Stimulated activated CD8-positive, alpha-beta memory T cell treated with anti-CD3 and anti-CD28 coated beads, Interleukin-15, amount 100 ng/mL, for 48 hours (primary cell): ENCODE measurements at places on chromosomes 6 and 20.

DNA sequence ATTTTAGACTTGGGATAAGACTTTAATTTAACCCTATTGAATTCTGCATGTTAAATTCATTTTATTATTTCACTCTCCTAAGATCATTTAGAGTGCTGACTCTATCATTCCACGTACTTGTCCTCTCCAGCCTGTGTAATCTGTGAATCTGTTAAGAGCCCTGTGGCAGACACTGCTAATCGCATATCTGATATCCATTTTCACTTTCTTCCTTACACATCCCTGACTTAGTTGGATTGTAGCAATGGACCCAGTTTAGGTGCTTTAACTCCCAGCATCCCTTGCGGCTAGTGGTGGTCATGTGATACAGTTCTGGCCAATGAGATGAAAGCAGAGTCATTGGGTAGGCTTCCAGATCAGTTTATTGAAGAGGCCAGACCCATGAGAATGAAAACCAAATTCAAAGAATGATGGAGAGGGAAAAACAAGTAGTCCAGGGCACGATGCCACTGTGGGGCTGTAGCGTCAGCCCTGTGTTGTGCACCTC, 57.2 kb upstream of the SOX4 start:
- no peak for DNase-seq

- DNase-seq, result no peak
Measured at GRCh38 chr6:142155895-142156757, 9.1 kb downstream of the VTA1 start.

DNA sequence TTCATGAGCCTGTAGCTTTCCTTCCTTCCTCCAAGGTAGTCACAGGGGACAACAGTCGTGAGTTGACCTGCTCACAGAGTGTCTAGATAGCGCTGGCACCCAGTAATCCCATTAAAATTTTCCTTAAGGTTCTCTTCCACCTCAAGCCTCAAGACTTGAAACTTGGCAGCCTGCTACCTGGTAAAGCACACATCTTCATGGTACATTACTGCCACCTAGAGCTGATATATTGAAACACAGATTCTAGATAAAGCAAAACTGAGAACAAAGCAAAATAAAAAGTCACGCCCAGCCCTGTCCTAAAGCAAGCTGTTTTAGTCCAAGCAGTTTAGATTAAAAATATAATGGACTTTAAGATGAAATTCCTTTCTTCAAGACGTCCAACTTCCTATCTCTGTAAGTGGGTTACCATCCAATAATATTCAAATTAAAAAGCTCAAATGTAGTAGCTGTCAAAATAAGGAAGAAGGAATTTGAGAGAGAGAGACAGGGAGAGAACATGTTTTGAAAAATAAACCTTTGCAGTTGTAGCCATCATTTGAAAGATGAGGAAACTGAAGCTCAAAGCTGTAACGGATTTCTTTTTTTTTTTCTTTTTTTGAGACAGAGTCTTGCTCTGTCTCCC, 50.7 kb upstream of the CD83 start:
- no peak for DNase-seq

- DNase-seq, result no peak
Measured at GRCh38 chr20:11810311-11811083, 107.2 kb upstream of the BTBD3 start.

- no peak for DNase-seq
Measured at GRCh38 chr6:25793970-25794369, 37.9 kb downstream of the SLC17A1 start.

DNA sequence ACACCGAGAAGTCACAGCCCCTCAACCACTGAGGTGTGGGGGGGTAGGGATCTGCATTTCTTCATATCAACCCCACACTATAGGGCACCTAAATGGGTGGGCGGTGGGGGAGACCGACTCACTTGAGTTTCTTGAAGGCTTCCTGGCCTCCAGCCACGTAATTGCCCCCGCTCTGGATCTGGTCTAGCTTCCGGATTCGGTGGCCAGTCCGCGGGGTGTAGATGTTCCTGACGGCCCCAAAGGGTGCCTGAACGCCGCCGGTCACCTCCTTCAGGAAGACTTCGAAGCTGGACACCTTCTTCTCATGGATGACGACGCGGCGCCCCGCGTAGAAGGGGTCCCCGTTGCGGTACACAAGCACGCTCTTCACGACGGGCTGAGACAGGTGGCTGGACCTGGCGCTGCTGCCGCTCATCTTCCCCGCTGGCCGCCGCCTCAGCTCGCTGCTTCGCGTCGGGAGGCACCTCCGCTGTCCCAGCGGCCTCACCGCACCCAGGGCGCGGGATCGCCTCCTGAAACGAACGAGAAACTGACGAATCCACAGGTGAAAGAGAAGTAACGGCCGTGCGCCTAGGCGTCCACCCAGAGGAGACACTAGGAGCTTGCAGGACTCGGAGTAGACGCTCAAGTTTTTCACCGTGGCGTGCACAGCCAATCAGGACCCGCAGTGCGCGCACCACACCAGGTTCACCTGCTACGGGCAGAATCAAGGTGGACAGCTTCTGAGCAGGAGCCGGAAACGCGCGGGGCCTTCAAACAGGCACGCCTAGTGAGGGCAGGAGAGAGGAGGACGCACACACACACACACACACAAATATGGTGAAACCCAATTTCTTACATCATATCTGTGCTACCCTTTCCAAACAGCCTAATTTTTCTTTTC, at the start of gene DCDC2:
TSS of gene DCDC2 (minus strand) at position 724 of the 883 bp plus-strand sequence. CDS start at position 415, 309 bp downstream.
- peak; percentile 1 for DNase-seq

DNA sequence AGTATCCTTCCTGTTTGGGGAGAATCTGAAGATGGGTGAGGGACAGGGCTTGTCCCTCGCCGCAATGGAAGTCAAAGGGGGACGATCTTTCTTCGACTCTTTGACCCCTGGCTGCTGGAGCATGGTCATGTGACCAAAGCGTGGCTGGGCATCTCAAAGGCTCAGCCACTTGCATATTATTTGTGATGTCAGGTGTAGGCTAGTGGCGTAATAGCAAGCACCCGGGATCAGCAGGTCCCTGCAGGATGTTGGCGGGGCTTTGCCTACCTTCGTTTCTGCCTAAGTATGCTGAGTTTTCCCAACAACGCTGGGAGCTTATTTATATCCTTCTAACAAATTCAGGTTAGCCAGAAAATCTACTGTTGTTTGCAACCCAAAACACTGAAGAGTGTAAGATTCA, 50.3 kb upstream of the IL20RA start:
- DNase-seq, result no peak

DNA sequence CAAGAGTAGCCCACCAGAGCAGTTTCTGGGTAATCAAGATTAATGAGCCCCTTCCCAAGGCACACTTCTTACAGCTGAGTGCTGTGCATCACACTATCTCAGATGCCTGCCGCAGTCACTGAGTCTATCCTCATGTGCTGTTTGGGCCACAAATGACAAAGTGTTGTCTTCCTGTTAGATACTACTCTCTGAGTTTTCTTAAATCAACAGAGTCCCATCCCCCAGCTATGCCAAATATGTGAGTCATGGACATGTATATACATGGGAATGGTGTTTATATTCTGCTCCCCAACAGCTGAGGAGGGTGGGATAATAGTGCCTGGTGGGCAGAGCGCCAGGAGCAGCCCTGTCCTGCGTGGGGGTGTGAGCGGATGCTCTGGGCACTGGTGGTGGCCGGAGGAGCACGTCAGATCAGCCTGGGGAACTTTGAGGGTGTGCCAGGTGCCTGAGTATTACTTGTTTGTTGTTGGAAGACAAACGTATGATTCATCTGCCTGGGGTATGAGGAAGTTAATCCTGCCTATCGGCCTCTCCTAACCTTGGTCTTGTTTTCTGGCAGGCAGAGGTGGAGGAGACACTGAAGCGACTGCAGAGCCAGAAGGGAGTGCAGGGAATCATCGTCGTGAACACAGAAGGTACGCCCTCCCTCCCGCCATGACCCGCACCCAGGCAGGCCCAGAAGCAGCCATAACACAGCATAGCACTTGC, 9.6 kb downstream of the DYNLRB1 start:
- DNase-seq, result no peak

- no peak for DNase-seq
Measured at GRCh38 chr6:124780623-124781022, 181.6 kb upstream of the RNF217 start.

DNA sequence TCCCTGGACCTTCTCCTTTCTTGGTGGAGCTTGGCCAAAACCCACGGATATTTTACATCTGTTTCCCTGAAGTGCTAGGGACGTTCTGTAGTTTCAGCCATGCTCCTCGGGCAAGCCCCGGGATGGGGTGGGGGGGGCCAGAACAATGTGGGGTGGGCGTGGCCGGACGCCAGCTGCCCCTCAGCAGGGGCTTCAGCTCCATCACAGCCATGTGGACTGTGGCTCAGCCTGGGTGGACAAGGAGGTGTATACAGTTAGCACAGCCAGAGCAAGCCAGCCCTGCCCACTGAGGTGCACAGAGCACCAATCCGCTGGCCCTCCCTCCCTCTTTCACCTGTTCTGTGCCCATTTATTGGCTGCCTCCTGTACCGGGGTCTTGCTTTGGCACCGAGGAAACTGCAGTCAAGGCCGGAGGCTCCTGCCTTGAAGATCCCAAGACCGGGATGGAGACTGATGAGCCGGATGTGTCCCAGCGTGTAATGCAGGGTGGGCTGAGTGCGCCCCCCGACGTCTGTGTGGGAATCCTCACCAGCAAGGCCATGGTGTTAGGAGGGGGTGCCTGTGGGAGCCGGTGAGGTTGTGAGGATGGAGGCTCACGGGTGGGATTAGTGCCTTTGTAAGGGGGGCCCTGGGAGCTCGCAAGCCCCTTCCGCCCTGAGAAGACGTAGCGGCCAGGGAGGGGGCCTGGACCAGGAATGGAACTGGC, 28.0 kb downstream of the FRMD1 start:
- DNase-seq, result no peak

- DNase-seq, result no peak
Measured at GRCh38 chr6:30204116-30204515, 9.1 kb downstream of the TRIM26 start.

DNA sequence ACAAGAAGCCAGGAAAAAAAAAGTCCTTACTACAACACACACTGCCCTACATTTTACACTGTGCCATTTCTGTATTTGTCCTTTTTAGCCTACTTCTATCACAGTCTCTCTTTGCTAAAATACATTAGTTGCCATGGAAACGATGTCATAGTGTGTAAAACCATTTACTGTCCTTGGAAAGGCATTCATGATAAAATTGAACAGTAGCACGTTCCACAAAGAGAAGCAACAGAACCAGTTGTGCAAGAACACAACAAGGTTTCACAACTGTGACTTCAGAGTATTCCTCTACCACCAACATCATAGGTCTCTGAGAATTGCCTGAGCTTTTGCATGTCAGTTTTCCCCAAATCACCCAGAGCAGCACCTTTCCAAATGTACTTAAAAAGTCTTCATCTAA, 20.5 kb downstream of the FYN start:
- no peak for DNase-seq

DNA sequence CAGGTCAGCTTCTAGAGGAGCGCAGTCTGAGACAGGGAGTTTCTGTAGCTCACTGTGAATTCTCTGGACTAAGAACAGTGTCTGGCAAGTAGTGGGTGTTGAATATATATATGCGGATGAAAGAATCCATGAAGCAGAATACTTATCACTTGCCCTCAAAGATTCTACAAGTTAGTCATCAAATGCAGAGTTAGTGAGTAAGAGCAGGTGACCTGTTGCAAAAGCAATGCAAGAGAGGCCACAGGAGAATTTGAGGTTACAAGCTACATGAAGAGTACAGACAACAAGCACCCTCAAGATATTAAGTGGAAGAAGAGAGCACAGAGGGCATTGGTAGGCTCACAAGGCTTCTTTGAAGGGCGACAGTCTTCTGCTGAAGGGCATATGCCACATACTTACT, 103.4 kb upstream of the BTBD3 start:
- DNase-seq, result no peak

- no peak for DNase-seq
Measured at GRCh38 chr20:48126227-48126740, 341.0 kb upstream of the SULF2 start.

DNA sequence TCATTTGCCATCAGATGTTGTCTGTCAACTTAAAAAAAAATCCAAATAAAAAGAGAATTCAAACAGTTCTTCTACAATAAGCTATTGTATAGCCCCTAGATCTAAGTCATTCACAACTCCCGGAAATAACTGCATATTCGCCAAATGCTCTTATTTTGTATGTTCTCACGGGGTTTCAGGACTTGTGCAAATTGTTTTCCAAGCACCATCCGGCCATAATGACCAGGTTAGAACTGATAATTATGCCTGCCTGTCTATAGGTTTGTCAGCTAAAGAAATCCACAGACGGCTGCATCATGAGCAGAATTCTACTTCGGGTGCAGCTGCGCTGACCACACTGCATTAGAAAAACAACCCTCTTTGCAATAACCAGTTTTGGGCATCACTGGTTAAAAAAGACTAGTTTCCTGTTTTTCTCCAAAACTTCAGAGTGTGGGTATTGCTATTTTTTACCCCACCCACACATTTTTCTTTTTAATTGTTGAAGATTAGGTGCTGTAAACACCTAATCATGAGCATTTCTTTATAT, 87.7 kb downstream of the HIVEP2 start:
- no peak for DNase-seq
